ENCODE measurements at places on chromosomes 1 and 21.
A peak's percentile ranks its signal among the peaks of the same experiment; 100 is the strongest.

- DNase-seq: no peak
These were observed 5.2 kb upstream of the KISS1 start for GRCh38 chr1:204201348-204202040.

GRCh38 chr1:171134204-171134923 is 43.7 kb downstream of the FMO3 start:
- no peak for DNase-seq

GRCh38 chr1:26359981-26360806 is 6.3 kb upstream of the CRYBG2 start:
- DNase-seq: no peak

DNA sequence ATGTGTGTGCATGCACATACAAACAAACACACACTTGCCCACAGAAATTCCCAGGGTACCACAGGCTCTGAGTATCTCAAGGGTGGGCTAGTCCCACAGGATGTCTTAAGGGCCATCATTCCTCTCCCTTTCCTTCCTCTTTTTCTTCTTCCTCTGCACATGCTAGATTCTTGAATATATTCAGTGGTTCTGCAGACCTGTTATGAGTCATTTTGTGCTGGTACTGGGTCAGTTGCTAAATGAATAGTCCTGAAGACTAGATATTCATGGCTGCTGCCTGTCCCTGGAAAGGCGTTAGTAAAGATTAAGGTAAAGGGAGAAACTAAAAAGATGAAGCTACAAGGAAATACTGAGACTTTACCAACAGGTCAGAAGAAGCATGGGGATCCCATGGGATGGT is 256.7 kb upstream of the KIAA0040 start:
- DNase-seq: no peak

DNA sequence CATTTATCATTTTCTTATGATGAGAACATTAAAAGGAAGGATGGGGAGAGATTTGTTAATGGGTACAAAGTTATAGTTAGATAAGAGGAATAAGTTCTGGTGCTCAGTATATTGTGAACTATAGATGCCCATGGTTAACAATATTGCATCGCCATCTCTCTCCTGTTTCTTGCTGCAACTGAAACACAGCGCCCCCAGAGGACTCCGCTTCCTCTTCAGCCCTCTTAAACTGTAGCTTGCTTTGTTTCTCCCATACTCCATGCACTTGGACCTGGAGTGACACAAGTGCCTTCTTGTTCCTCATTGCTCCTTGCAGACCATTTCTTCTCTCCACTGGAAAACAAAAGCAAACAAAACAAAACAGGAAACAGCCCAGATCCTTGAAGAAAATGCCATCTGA is 70.1 kb upstream of the NTPCR start:
- DNase-seq: no peak

- no peak for DNase-seq
These were observed 7.1 kb upstream of the NSUN4 start for GRCh38 chr1:46333300-46334029.

- no peak for DNase-seq
These were observed 26.6 kb upstream of the SARS1 start for GRCh38 chr1:109187127-109187526.

- DNase-seq: no peak
These were observed 28.4 kb upstream of the DMRTB1 start for GRCh38 chr1:53430779-53431178.

DNA sequence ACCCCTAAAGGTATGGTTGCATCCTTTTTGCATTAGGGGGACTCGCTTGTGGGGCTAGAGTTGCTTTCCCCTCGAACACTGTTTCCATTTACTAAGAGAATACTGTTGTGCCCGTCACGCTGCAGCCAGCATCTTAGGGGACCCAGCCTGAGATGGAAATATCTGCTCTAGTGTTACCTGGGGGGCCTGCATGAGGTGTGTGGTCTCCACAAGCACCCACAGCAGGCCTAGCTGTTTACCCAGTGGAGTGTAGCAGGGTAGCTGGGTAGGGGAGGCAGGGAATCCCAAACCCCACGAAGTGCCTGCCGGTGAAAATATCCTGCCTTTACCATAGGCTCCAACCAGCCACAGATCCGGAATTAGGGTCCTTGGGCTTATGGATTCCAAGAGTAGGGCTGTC is 303.6 kb downstream of the PTPRU start:
- no peak for DNase-seq

DNA sequence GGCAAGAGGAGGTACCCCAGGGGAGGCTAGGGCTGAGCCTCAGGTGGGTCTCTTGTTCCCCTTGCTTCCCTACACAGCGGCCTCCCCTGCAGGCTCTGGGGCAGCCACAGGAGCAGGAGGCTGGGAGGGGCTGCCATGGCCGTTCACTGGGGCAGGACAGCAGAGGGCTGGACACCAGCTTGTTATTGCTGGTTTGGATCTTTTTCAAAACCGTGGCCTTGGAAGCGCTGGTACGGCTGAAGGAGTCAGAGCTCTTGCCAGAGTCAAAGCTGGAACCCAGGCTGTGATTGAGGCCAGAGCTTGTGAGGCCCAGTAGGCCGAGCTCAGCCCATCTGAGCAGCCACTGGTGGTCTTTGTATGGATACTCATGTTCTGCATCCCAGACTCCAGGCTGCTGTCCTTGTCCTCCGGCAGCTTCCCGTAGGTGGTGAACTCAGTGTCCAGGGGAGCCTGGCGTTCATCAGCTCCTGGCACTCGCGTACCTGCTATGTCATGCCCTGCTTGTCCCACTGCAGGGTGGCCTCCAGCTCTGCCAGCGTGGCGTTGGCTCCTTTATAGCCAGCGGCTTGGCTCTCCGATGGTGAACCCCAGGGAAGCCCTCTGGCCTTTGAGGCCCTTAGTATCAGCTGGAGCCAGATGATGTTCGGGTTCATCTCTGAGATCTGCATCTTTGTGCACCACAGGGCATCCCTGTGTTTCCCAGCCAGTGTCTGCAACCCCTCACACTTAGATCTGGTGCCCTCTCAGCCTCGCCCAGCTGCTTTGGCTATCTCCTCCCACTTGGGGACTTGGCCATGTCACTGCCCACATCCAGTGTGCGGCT is 40.3 kb upstream of the THEM4 start:
- DNase-seq: no peak

DNA sequence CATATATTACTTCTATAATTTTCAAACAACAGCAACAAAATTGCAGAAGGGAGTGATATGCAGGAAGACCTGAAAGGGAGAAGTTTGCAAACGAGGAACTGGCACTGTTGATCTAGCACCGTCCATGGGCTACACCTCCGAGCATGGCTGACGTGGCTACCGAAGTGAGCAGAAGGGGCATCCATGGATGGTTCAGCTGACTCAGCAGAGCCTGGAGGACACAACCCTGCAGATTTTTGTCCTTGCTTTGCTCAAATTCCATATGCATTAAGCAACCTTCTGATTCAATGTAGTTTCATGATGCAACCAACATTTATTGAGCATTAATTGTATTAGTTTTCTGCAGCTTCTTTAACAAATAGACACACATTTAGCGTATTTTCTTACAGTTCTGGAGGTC is 191.2 kb downstream of the C1orf94 start:
- DNase-seq: no peak

DNA sequence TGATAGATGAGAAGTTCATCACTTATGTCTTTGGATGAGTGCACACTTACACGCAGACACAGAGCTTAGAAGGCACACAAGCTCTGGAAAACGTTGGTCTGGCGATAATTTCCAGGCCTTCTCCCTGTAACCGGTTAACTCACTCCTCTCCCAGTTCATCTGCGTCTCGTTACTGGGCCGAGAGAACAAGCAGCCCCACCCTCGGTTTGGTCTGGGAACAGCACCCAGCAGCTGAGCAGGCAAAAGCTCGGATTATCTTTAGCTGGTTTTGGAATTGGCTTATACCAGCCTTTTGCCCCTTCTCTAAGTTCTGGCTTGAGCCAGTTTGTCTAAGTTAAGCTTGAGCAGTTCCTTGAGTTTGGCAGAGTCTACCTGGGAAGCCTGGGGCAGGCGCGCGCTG is 27.3 kb upstream of the COL6A1 start:
- no peak for DNase-seq

DNA sequence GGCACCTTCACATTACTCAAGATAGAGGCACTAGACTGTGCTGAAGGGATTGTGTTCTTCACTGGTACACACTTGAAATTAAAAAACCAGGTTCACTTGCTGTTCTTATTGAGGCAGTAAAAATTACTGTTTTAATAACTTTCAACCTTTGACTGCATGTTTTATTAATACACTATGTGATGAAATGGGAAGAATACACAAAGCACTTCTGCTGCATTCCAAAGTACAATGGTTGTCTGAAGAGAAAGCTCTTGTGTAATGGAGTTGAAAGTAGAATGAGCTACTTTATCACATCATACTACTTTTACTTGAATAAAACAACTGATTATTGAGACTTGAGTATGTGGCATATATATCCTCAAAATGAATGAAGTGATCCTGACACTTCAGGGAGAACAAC is 49.7 kb downstream of the LRRC8C start:
- DNase-seq: no peak

GRCh38 chr1:30508611-30509010 is 214.8 kb downstream of the MATN1 start:
- DNase-seq: no peak

GRCh38 chr1:179253286-179253972 is 24.0 kb upstream of the ABL2 start:
- DNase-seq: no peak

- no peak for DNase-seq
These were observed 31.8 kb downstream of the CSF1 start for GRCh38 chr1:109942434-109942833.

DNA sequence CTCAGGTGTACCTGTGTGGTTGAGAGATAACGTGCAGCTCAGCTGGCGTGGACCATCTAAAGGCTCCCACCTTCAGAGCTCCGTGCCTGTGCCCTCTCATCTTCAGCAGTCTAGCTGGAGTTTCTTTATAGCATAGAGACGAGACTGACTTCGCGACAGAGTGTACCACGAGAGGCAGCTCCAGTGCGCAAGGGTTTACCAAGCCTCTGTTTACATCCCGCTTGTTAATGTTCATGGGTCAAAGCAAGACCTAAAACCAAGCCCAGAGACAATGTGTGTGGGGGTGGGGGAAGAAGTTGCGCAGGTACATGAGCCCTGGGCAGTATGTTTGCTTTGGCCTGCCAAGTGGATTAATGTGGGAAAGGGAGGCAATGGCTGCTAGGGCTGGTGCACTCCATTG is 15.6 kb downstream of the RHOU start:
- DNase-seq: no peak

- no peak for DNase-seq
These were observed 35.3 kb downstream of the VN1R5 start for GRCh38 chr1:247291161-247291560.

GRCh38 chr1:41379738-41380130 is 18.5 kb downstream of the FOXO6 start:
- peak; percentile 41 for DNase-seq

DNA sequence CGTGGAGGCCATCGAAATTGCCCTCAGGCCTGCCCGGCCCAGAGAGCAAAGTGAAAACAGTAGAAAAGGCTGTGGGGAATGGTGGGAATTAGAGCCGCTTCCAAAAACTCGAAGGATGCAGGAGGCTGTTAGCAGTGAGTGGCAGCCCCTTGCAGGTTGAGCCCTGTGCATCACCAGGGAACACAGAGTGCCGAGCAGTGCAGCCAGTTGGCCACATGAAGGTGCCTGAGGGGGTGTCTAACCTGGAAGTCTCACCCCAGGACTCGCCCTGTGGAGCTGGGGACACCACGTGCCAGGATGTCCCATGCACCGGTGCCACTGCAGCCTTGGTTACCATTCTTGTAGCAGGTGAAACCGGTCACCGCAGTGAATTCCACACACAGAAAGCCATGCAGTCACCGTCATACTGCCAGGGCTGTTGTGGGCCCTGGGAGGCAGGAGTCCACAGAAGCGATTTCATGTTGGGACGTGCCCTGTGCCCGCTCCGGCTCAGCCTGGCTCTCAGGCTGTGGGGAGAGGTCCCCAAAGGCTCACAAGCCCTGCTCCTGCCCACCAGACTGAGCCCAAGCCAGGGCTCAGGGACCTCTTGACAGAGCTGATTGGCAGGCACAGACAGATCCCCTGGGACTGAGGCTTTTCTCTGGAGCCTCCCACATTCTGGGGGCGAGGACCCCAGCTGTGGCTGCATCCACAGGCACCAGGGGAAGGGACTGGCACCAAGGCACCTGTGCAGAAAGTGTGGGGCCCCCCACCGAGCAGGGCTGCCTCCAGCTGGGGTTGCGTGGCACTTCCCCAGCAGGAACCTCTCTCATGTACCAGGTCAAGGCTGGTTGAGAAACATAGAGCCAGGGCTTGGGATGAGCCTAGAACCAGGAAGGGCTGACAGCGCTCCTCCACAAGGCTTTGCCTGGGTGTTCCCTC is 16.7 kb upstream of the ACTRT2 start:
- DNase-seq: no peak

GRCh38 chr21:41962425-41962966 is 8.7 kb upstream of the C2CD2 start:
- no peak for DNase-seq

DNA sequence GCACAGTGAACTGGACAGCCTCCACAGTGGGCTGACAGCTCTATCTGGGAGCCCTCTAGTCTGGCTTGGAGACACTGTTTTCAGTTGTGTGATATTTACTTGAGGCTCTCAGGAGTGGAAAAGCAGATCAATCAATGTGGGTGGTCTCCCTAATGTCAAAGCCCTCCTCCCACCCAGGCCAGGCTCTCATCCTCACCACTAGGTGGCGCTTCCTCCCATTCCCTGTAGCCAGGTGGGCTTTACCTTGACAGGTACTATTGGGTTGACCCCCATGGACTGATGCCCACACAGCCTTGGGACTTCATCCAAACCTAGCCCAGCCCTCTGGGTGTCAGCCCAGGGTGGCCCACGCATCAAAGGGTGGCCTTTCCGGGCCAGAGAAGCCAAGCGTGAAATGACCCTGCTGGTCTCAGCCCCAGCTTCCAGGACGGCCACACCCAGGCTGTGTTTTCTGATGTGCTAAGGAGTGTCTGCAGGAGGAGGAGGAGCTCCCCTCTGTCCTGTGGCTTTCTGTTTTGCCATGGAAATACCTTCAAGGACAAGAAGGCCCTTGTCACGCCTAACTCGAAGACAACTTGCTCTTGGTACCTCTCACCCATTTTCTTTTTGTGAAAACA is 54.0 kb downstream of the CLIC6 start:
- no peak for DNase-seq

DNA sequence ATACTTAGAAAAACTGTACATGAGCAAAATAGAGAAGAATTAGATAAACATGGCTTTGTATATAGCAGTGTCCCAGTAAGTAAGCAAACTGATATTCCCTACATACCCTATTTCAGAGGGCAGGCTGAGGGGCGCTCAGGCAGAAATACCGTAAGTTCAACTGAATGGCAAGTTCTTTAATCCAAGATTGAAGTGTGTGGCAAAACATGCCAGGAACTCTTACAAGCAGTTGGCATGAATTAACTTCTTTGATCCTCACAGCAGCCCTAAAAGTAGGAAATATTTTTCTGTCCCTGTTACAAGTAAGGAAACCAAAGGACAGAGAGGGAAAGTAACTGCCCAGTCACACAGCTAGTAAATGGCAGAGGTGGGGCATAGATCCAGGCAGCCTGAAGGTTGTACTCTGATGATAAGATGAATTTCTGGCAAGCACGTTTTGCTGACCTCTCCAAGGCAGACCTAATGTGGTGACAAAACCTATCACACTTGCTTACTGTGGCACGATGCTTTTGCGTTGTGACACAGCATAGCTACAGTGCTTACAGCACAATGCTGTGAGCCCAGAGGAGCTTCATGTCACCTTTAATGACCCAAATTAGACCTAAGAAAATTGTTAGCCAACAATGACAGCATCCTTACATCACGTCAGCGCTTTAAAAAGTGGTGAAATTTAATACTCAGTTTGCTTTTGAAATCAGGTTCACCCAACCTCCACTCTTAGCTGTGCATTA is 35.0 kb upstream of the THEM4 start:
- no peak for DNase-seq

All from DMS79 (cell line).